ENCODE measurements at places on chromosomes 12 and 14.
A peak's percentile ranks its signal among the peaks of the same experiment; 100 is the strongest.

DNA sequence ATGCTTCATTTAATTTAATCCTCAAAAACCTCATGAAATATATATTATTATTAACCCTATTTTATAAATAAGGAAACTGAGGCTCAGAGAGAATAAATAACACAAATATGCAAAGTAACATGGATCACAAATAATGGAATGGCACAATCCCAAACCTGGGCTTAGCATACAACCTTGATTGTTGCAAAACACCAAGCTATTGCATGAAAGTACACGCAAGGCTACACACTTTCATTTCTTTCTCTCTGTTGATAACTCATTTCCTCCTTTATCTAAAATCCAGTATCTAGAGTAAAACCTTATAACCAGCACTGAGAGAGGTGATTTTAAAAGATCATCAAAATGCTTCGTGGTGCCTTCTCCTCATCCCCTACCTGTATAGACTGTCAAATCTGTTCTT, 2.8 kb upstream of the DAAM1 start:
- DNase-seq = no peak

GRCh38 chr12:102095677-102096263, 24.1 kb downstream of the NUP37 start:
- no peak for DNase-seq

GRCh38 chr12:104998423-104999346, 12.6 kb downstream of the NOPCHAP1 start:
- no peak for DNase-seq

- DNase-seq = no peak
Observed at GRCh38 chr14:76779221-76780057, 18.2 kb downstream of the VASH1 start.

GRCh38 chr12:5439371-5439771, 7.5 kb downstream of the NTF3 start:
- DNase-seq = no peak

DNA sequence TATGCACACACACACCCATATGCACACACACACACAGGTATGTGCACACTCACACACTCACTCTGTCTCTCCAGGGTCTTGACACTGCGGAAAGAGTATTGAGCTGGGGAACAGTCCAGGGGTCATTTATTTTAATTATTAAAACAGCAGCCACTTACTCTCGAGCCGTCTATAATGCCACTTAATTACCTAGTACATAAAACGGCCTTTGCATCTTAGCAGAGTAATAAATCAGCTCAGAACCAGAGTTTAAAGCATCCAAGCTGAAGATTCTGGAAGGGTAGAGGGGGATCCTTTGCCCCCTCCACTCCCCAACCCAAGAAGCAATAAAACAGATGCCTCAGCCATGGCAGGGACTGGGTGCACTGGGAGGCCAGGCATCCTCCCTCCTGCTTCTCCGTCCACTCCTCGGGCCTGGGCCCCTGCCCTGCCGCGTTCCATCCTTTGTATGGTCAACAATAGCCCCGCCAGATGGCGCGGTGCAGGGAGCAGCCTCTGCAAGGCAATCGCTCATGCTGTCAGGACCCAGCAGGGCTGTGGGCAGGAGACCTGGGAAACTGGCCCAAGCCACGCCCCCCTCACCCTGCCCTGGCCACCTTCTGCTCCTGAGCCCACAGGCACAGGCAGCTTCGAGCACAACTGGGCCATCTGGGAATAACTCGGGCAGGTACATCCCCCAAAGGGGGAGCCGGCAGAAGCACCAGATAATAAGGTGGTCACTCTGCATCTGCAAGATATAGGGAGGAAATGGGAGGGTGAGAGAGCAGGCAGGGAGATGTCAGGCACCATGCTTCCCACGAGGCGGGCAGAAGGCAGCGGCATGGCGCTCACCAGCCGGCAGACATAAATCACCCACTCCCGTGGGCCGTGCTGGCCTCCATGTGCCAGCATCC, 40.9 kb downstream of the CCDC85C start:
- no peak for DNase-seq

DNA sequence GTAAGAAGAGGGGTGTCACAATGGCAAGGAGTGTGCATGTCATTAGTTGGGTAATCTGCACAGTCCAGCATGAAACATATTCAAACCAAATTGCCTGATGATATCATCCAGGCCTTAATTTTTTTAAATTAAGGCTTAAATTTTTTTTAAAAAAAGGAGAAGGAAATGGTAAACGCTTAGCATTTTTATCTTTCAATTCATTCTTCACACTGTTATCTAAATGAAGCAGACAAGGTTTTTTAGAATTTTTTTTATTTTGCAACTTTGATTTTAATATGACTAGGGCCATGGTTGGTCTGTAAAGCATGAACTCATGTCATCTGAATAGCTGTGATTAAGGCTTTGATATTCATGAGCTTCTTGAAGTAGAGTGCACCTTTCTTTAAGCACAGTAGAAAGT, 362.5 kb downstream of the SYT1 start:
- DNase-seq = no peak

DNA sequence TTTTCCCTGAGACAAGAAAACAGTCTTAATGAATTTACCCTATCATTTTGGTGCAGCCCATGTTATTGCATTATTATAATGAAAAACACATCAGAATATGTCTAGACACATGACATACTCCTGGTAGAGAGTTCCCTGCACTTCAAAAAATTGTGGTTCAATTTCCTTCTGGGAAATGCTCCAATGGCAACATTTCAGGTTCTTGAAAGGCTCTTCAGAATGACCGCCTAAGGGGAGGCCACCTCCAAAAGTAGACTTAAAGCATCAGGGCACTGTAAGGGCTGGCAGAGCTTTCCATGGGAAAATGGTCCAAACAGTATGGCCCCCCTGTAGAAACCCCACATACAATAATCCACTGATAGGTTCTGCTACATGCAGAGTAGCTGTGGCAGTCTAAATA, 110.7 kb downstream of the SLC25A21 start:
- DNase-seq = no peak

GRCh38 chr12:62724947-62725451, 210.0 kb downstream of the PPM1H start:
- no peak for DNase-seq

DNA sequence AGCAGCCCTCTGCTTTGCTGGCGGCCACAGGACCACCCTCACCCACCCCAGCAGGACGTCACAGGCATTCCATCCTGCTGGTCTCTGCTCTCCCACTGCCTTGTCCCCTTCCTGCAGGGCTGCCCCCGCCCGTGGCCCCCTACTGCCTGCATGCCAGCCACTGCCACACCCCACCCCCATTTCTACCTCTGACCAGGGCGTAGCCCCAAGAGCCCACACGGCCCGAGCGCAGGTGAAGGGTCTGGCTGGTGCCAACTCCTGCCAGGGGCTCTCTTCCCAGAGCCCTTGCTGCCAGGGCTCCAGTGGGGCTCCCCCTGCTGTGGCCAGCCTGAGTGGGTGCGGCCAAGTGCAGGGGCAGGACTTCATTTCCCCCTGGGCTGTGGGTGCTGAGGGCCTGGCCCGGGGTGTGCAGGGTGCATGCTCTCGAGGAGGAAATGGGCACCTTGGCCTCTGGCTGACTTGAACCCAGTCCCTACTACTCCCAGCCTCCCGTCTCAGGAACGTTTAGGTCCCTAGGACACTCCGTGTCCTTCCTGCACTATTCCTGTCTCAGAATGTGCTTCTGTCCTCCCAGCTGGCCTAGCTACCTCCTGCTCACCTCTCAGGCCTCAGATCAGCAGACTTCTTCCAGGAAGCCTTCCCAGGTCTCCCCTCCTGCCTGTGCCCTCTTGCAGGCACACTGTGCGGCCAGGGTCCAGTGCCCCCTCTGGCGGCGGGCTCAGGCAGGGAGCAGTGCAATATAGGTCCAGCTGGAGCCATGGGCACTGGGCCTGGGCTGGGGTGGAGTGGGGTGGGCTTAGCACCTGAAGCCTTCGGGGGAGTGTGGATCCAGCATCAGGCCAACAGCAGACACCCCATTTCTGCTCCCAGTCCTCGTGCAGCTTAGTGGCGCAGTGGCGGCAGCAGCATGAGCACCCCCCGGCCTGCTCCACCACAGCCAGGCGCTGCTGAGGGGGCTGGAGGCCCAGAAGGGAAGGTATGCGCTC, 1.4 kb downstream of the LBHD2 start:
- no peak for DNase-seq

DNA sequence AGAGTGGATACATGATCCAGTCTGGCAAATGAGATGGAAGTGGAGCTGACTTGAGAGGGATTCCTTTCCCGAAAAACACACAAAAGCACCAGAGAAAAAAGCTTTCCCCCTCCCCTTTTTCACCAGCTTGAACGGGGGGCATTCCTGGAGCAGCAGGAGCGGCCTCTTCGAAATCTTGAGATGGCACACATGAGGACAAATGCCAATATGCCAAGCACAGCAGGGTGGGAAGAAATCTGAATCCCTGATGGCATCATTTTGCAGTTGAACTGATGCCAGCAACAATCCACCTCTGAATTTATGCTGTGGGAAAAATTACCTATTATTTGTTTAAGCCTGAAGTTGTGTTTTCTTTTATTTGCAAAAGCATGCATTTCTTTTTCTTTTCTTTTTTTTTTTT, 29.7 kb upstream of the BICD1 start:
- no peak for DNase-seq

GRCh38 chr12:42574851-42575266, 14.7 kb downstream of the PRICKLE1 start:
- DNase-seq = no peak

GRCh38 chr14:105375635-105376057, 22.7 kb upstream of the TEX22 start:
- DNase-seq = no peak

- DNase-seq = no peak
Observed at GRCh38 chr12:57736741-57737466, 1.6 kb downstream of the AGAP2 start.

GRCh38 chr12:72072592-72073212, 134.1 kb downstream of the TPH2 start:
- peak; percentile 38 for DNase-seq

DNA sequence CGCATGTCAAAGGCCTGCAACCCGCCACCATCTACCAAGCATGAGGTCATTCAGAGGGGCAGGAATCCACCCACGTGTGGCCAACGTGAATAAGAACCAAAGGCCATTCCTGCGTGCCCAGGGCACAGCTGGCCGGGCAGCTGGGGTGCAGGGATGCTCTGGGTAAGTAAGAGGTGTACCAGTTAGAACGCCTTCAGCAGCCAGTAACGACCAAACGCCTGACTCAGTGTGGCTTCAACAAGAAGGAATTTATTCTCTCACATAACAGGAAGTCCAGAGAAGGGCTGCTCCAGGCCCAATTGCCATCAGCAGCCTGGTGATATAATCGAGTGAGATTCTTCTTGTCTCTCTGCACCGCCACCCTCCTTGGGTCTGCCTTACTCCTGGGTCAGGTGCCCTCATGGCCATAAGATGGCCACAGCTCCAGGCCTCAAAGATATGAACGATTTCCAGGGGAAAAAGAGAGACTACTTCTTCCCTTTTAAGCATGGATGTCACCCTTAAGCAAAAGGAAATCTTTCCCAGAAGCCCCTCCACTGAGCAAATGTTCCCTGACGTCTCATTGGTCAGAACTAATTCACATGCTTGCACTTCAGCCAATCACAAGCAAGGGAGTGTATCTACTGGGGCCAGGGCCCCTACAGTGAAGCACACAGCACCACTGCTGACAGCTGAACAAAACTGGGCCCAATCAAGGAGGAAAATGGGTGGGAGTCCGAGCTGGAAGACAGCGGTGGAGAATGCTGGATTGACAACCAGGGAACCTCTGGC, 7.3 kb downstream of the TTC7B start:
- DNase-seq = no peak

GRCh38 chr14:105138551-105139111, 29.9 kb downstream of the JAG2 start:
- no peak for DNase-seq

GRCh38 chr12:43180242-43180641, 371.8 kb downstream of the ADAMTS20 start:
- no peak for DNase-seq

GRCh38 chr12:75437564-75437963, 43.0 kb upstream of the GLIPR1 start:
- no peak for DNase-seq

DNA sequence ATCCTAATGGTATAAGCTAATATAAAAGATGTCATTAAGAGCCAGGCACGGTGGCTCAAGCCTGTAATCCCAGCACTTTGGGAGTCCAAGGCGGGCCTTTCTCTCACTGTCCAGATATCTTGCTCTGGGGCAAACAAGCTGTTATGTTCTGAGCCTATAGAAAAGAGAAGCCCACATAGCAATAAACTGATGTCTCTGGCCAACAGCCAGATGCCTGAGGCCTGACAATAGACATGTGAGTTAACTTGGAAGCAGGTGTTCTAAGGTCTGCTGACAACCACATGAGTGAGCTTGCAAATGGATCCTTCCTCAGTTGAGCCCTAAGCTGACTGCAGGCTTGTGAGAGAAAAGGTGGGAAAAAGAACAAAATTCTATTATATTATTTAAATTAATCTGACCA, 25.0 kb downstream of the YAF2 start:
- no peak for DNase-seq

DNA sequence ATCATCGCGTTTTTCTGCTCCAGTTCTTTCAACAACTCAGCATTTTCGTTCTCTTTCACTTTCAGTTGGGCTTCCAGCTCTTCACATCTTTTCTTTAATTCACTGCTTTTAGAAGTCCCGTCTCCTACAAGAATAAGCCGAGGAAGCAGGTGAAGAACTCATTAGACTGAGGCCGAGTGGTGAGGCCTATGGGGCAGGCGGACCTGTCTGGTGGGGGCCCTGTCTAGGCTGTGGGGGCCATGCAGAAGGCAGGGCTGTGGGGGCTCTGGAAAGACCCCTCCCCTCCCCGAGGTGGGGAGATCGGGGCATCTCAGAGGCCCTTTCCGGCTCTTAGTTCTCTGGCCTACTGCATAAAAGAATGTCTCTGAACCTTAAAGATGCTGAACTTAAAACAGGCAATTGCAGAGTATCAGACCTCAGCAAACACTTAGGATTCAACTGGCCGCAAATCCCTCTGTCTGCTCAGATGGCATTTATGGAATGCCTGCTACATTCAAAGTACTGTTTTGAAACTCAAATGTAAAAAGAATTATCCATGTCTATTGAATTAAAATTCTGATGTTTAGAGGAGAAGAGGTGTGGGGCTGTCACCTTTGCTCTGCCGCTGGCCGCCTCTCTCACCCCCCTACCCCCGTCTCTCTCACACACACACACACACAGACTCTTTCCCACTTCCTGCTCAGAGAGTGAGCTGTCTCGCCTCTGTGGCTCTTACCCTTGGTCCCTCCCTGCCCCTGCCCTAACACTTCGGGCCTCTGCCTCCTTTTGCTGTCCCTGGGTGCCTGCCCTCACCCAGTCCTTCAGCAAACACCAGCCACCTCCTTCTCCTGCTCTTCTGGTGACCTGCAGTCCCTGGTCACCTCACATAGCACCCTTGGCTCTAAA, 34.7 kb downstream of the CCDC92 start:
- no peak for DNase-seq

DNA sequence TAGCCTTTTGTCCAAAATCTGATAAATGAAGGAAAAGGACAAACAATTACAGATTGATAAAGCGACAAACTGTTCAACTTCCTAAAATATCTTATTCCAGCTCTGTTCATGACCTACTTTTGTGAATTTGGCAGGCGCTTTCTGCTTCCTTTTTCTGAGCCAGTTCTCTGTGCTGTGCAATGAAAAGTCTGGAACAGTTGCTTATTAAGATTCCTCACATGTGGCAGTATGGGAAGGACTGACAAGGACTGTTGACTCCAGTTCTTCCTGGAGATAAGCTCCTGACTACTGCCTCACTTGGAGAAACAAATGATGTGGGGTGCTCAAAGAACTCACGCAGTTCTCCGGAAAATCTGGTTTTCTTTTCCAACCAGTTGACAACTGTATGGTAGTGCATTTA, 58.3 kb upstream of the ANP32D start:
- peak; percentile 50 for DNase-seq

Data from forelimb muscle (tissue), 1 donor.